ENCODE measurements at places on chromosomes 3 and 15.

GRCh38 chr3:22734207-22734606, 468.9 kb upstream of the UBE2E2 start:
- no peak for DNase-seq

DNA sequence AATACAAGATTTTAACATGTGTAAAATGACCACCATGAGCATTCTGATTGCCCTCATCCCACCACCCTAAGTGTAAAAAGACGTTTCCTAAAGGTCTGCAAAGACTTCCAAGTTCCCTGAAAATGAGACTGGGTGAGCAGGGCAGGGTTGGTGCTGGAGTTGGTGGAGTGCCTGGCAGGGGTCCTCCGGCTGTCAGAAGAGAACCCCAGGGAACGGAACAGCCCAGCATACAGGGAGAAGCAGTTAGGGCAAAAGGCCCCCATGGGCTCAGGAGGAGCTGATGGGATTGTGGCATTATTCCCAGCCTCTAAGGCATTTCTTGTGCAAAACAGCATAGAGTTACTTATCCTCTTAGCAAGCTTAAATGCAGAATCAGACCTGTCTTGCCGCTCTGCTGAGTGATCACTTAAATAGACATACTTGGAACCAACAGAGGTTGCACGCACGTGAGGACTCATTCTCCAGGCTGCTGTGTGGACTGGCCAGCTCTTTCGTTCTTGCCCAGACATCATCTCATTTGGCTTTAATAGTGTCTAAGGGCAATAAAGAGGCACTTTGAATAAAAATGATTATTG, 36.0 kb downstream of the XYLB start:
- DNase-seq: no peak

- DNase-seq: no peak
Measured at GRCh38 chr15:31049682-31050615, 51.6 kb downstream of the TRPM1 start.

DNA sequence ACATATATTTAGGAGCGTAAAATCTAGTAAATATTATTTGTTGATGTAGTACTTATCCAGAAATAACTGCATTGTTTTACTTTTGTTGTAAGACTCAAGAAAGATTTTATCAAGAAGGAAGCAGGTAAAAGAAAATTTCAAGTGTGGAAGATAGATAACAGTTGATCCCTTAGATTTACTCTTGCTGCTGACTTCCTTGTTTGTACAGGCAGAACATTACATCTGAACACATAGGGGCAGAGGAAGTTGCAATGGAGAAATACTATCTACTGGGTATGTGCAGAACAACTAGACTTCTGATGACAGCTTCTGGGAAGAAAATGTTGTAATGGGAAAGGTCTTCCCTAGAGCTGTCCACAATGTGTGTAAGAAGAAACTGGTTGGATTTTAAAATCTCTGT, 350.6 kb downstream of the NLGN1 start:
- DNase-seq: no peak

DNA sequence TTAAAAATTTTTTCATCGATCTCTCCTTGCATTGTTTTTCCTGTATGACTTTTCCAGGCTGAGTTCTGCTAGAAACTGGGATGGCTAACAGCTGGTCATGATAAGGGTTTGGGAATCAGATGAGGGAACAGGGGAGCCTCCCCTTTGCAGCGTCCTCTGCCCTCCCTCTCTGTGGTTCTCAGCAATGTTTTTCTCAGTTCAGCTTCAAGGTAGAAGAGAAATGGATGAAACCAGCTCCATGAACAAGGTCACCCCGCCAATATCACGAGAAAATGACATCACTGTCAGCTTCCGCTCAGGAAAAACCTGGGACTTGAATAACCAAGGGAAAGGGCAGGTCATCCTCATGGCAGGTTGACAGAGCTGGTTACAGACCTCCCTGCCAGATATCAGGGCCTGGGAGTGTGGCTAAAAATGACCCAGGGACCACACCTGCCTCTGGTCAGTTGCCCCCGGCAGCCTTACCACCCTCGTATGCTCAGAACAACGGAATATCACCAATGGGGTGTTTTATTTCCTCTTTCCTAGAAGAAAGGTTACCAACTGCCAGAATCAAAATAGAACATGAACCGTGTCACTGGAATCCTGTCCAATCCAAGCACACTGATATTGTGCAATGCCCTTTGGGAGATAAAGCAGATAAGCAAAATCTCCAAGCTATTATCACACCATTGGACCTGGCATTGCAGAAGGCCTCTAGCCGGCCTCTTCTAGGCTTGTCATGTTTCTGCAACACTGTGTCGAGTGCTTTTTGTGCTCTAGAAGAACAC, 26.1 kb downstream of the LSM3 start:
- no peak for DNase-seq

DNA sequence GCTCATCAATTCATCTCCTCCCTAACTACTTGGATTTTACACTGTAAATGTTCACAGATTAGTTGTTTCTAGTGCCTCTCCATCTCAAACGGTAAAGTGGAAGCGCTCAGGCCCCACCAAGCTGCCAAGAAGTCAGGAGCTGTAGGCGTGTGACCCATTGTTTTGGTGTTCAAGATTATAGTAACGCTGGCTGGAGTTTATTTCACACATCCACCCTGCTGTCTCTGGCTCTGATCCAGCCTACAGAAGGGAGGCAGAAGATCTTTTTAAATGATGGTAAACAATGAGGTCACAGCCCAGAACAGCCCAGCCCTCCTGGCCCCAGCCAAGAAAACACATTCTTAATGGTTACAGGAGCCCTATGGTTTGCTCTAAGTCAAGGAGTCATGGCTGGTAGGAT, 25.7 kb upstream of the GALNT15 start:
- no peak for DNase-seq

DNA sequence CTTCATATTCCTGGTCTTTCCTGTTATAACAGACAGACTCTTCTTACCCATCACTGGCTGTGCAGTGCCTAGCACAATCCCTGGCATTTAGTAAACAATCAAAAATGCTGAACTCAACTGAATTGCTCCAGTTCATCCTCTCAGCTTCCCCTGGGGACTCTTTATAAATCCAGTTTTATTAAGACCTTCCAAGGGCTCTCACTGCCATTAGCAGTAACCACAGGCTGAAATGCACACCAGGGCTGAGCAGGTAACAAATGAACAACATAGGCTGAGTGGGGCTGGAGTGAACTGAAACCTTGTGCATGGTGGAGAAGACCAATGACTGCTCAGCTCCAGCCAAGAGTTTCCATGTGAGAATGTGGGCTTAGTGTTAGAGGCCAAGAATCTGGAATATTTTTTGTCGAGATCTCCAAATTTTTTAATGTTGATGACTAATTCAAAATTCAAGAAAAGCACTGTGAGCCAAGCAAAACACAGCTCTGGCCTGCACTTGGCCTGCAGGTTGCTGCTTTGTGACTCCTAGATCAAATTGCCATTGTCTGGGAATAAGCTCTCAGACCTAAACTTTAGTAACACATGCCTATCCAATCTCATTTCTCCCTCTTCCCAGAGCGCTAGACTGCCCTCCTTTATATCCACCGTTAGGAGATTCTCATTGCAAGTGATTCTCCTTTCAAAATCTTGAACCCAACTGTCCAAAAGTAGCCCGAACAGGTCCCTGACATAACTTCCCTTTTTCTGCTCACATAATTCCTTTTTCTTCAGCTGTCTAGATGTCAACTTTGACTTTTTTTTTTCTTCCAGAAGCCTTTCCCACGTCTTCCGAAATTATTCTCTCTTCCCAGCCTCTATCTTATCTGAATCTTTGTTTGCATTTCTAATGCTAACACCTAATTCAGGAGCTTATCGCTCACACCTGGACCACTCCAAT, 7.4 kb downstream of the SQOR start:
- no peak for DNase-seq

DNA sequence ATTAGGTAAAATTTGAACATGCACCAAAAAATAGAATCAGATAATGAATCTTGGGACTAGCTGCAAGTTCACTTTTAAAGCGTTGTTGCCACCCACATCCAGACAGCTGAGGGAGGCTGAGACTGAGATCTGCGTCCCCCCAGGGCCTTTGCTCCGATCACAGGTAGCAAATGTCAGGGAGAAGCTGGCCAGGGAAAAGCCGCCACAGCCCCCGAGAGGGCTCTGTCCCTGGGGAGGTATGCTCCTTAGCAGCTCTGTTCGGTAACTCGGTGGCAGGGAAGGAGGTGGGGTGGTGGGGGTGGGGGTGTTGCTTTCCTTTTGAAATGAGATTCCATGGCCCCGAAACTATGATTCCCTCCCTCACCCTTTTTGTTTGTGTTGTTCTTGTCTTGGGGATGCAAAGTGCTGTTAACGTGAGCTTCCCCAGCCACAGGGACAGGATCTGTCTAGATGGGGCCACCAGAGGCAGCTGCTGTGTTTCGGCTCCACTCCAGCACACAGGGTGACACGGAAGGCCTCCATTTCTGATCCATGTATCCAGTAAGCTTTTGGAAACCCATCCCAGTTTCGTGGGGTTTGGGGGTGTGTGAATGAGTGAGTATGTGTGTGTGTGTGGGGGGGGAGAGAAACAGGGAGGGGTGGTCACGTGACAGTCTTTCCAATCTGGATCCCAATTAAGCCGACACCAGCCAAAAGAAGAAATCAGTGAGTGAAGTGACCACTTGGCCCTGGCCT, 1.1 kb upstream of the MINAR1 start:
- no peak for DNase-seq

GRCh38 chr3:73314151-73314951, 252.9 kb downstream of the EBLN2 start:
- DNase-seq: no peak

DNA sequence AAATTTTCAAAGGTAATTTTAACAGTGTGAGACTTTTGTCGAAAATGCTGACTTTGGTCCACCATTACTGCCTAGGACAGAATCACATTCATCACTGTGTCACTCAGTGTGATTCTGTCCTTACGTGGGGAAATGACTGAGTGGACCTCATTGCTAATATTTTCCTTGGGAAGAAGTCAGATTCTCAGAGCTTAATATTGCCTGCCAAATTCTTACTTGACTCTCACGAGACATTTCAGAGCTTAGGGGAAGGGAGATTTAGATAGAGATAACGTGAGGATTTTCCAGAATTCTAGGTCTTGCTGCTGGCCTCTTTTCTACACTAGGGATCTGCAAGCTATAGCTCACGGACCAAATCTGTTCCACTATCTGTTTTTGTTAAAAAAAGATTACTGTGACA, 270.4 kb downstream of the SUCLG2 start:
- no peak for DNase-seq

- no peak for DNase-seq
Measured at GRCh38 chr3:8436661-8437287, 64.8 kb upstream of the LMCD1 start.

DNA sequence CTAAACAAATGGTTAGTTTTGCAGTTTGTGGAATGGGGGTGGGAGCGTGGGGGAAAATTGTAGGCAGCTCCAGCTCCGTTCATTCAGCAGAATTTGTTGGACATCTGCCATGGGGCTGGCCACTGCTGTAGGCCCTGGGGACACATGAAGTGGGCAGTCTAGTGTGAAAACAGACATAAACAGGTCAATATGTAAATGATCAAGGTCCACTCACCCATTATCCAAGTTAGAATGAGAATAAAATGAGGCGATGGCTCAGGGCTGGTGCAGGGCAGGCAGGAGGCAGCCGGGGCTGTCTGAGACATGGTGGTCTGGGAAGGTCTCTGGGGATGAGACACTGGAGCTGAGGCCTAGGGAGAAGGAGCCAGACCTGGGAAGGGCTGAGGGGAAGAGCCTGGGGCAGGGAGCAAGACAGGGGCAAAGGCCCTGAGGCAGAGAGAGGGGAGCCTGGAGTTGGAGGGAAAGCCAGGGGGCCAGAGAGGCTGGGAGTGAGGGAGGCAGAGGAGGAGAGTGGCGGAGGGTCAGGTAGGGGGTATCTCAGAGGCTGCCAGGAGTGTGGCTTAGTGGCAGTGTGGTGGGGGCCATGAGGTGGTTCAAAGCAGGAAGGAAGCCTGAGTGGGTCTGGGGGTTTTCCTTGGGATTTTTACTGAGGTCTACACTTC, 6.2 kb upstream of the SLC6A6 start:
- no peak for DNase-seq

GRCh38 chr15:74400915-74401757, 32.6 kb downstream of the SEMA7A start:
- no peak for DNase-seq

- DNase-seq: no peak
Measured at GRCh38 chr3:7144697-7145308, 283.9 kb downstream of the GRM7 start.

DNA sequence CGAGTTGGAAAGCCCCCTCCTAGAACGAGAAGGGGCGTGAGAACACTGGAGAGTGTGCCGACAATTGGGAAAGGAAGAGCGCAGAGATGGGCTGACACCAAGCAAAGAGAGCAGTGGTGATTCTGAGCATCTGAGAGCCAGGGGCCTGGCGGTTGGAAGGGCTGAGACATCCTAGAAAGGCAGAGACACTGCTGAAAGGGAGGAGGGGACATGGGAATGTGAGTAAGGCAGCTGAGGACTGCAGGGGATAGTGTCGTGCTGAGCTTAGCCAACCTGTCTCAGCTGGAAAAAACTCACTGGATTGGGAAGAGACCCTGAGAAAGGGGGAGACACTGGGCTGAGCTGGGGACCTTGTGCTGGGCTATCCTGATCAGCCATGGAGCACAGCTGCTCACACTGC, 58.1 kb upstream of the SLC6A6 start:
- no peak for DNase-seq

Data from GM12891 (cell line).